ENCODE measurements at places on chromosomes 11 and 22.

DNA sequence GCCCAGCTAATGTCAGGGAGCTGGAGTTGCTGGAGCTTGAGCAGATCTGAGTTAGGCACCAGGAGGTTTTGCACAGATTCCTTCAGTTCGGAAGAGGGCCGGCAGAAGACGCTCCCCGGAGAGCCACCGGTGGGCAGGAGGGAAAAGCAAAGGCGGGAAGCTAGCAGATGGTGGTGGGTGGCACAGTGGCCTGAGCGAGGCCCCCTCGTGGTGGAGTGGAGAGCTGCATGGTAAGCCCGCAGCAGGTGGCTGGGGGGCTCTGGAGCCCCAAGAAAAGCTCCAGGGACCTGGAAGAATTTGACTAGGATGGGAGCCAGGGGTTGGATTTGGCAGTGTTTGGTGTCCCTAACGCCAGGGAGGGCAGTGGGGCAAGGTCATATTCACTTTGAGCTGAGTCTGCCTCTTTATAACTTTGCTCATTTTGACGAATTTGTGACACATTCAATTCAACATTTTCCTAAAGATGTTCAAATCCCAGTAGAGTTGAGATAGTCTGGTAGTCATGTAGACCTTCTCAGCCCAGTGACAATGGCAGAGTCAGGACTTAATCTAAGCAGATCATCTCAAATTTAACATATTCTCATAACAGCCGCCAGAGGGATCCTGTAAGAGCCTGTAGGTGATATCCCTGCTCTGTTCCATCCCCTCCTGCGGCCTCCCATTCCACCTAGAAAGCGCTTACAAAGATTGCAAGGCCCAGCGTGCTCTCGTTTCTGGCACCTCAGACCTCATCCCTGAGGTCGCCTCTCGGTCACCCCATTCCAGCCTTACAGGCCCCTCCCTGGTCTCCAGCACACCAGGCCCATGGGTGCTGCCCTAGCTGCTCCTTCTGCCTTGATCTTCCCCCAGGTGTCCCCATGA, 57.9 kb downstream of the TRIM29 start:
- DNase-seq = peak; percentile 56

GRCh38 chr11:115606498-115607220, 102.4 kb upstream of the CADM1 start:
- DNase-seq = no peak

DNA sequence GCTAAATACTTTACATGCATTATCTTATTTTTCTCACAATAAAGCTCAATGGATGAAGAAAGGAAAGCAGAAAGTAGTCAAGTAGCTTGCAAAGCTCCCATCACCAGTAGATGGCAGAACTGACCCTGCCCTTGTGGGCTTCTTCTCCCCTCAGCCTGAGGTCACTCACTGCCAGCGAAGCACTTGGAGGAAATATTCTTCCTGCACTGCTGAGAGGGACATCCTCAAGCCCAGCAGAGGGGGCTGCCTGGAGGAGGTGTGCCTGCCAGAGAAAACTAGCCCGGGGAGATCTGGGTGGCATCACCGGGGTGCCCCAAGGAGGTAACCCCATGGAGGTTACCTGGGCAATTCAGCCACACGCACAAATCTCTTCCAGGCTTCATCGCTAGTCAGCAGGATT, 6.6 kb downstream of the APOL4 start:
- DNase-seq = peak; percentile 83

DNA sequence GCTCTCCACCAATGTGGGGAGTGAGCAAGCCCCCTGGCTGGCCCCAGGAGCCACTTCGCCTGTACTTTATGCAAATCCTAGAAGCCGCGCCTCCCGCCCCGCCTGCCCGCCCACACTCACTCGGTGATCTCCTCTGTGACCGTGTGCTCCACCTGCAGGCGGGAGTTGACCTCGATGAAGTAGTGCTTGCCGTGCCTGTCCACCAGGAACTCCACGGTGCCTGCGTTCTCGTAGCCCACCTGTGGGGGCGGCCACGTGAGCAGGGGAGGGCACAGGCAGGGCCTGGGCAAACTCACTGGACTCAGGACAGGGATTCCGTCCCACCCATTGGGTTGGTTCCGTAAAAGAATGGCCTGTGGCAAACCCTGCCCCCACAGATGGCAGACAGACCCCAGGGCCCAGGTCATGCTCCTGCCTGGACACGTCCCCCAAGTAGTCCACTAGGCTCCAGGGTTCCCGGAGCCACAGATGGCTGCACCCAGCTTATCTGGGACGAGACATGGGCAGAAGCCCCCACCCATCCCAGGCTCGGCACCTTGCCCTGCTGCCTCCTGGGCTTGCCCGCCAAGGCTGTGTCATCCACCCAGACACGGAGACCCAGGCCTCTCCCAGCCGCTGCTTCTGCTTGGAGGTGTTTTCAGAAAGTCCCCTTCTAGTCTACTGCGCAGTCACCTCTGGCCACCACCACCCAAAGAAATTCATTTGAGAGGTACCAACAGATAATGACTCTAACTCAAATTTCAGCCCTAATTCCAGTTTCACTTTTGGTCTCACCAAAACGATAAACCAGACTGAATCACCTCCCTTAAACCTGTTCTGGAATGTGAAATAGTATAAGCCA, 12.1 kb downstream of the LRFN4 start:
- DNase-seq = peak; percentile 88

DNA sequence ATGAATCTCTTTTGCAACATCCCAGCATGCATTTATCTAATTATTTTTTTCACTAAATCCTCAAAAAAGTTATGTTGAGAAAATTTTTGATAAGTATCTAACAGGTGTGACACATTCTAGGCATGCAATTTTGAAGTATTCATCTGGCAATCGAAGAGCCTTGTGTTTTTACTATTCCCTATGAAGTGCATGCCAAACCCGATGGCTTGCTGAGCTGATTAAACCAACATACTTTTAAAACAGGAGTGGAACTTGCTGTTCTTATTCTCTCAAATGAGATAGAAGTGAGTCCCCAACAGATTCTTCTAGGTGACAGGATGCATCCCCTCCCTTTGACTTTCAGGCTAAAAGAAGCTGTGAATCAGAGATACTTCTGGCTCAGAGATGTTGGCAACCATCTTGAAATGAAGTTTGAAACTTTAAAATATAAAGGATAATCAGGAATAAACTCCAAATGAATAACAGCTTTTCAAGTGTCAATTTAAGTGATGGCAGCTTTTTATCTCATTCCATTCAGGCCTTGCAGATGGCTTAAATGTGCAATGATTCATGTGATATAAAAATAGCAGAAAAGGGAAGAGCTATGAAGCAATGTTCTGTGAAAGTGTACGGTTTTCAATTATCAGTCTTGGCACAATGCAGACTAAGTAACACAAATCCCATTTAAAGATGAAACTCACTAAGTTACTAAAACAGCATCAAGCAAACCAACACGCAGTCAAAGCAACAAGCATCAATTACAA, 67.7 kb downstream of the APOL5 start:
- no peak for DNase-seq

GRCh38 chr11:66371627-66372415, at the start of gene SLC29A2:
TSS of gene SLC29A2 (minus strand) at chr11:66371760. CDS start at chr11:66371591, 169 bp downstream.
- DNase-seq = peak; percentile 94

DNA sequence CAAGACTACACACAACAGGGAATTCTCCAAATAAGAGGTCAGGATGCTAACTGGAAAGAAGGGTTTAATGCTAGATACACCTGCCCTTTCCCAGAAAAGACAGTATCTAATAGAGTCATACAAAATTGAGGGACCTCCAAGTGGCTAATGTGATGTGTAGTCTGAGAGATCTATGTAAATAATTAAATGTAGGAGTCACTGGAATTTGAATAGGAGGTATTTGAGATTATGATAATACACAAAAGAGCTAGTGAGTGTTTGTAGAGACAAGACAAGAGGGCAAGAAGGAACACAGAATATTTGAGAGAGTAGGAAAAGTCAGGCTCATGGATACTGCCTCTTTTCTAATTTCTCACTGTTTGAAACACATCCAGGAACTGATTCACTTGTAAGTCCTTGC, 15.5 kb upstream of the INSC start:
- DNase-seq = no peak

GRCh38 chr11:130023204-130023603, 20.6 kb upstream of the PRDM10 start:
- DNase-seq = no peak

DNA sequence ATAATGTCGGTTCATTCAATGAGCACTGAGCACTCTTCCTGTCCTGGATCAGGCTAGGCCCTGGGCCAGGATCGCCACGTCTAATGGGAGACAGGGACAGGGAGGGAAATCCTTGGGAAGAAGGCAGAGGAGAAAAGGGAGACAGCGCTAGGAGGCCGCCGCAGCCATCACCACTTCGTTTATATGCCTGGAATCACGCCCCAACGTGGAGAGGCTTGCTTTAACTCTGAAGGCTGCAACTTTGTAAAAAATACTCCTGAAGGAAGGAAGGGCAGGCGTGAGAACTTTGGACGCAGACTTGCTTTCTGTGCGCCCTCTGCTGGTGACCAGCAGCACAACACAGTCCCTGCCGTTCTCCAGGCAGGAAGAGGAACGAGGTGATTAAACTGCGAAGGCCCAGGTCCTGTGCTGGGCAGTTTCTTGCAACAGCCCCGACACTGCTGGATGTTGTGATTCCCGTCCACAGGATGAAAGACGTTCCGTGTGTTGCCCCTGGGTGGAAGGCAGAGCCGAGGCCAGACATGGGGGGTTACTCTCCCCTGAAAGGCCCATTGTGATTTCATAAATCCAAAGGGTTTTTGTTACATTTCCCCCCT, 22.1 kb downstream of the RIBC2 start:
- DNase-seq = peak; percentile 95

GRCh38 chr11:65866509-65867283, 5.9 kb downstream of the EFEMP2 start:
- no peak for DNase-seq

GRCh38 chr22:30863081-30863833, 105.3 kb downstream of the MORC2 start:
- no peak for DNase-seq

GRCh38 chr22:49091451-49091850, 736.2 kb downstream of the BRD1 start:
- no peak for DNase-seq

GRCh38 chr11:69899957-69900821, 81.0 kb upstream of the FGF3 start:
- no peak for DNase-seq

DNA sequence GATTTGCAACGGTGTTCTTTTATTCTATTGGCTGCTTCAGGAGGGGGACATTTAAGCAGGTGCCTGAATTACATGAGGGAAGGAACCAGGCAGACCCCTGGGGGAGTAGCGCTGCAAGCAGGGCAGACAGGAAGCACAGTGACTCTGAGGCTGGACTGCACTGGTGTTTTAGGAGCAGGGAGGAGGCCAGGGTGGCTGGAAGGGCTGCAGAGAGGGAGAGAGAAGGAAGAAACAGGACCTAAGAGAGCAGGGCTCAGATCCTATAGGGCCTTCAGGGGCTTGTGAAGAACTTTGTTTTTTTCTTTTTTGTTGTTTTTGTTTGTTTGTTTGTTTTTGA, 62.5 kb upstream of the SORL1-AS1 start:
- DNase-seq = no peak

DNA sequence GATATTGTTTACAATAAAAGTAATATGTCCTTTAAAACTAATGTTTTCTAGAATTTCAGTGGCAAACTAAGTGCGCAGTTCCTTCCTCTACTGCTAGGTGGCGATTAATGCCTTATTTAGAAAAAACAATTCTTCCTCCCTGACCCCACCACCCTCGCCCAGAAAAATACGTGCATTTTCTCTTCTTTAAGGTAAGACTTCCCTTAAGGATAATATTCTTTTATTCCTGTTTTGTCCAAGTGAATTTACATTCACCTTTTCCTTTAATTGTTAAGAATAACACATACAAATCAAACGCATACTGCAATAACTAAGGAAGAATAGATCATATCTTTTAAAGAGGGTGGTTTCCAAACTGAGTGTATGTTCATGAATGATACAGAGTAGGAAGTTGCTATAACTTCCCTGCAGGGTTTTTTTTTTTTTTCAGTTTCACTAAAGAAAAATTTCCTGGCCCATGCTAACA, 17.0 kb upstream of the PSMA1 start:
- DNase-seq = no peak

- peak; percentile 21 for DNase-seq
Observed at GRCh38 chr22:39958949-39959639, 1.1 kb upstream of the TMA7B start.

GRCh38 chr11:11384829-11385228, 31.8 kb upstream of the CSNK2A3 start:
- no peak for DNase-seq

DNA sequence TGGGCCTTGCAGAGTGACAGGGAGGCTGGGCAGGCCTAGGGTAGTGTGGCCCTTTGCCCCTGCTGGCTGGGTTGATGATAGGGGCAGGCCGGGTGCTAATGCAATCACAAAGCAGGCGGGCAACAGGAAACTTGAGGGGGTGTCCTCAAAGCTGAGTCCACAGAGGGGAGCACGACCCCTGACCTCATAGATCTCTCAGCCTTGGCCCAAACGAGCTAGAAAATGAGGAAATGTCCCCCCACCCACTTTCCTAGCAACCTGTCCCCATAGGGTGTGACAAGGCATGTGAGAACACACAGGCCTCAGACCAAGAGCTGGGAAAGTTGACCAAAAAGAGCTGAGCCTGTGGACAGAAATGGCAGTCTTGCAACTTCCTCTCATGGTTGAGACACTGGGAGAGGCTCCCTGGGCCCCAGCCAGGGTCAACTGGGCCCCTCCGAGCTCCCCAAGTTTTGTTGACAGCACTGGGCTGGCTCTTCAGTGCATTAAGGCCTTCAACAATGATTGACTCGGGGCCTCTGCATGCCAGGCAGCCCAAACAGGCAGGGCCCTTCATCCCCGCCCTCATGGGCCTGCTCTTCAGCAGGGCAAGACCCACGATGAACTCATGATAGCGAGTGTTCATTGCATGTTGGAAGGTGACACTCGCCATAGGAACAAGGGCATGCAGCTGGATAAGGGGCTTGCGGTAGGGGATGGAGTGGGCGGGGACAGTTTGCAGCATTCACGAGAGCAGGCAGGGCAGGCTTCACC, 9.8 kb upstream of the SPI1 start:
- no peak for DNase-seq

- no peak for DNase-seq
Observed at GRCh38 chr11:120622189-120622875, 110.8 kb downstream of the GRIK4 start.

DNA sequence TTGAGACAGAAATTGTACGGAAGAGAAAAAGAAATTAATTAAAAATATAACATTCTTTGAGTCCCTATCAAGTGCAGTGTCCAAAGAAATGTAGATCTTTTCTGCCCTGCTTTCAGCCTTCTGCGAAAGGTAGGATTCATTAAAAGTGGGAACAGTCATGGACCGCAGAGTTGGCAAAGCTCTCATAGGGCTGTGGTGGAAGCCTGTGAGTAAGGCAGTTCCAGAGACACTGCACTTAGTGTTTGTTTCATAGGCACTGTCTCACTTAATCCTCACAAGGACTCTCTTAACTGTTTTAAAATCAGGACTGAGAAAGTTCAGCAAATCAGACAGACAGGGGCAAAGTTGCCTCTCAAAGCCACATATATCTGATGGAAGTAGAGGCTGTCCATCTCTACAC, 5.5 kb downstream of the MRGPRX2 start:
- DNase-seq = no peak

- no peak for DNase-seq
Observed at GRCh38 chr11:35239471-35240075, 100.6 kb downstream of the CD44 start.

GRCh38 chr11:83194281-83195142, 1.0 kb downstream of the ANKRD42 start:
- peak; percentile 60 for DNase-seq
